Stimulated activated CD8-positive, alpha-beta memory T cell treated with anti-CD3 and anti-CD28 coated beads, Interleukin-4, amount 100 ng/mL, for 1 hour (primary cell): ENCODE measurements at places on chromosomes 7 and 10.

DNA sequence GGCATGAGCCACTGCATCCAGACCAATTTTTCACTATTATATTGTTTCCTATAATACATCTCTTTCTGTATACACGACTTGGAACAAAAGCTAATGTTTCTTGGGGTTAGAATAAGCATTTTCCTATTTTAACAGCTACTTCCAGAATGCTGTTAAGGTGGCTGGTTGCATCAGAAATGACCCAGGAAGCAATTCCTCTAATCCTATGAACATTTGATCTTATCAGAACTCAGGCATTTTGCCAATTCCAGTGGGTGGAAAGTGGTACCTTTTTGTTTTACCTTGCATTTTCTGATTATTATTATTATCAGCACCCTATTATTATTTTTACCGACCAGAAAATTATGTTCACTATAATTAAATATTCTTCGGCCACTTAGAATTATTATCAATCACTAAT is 73.3 kb downstream of the NDUFB2 start:
- DNase-seq, result no peak

DNA sequence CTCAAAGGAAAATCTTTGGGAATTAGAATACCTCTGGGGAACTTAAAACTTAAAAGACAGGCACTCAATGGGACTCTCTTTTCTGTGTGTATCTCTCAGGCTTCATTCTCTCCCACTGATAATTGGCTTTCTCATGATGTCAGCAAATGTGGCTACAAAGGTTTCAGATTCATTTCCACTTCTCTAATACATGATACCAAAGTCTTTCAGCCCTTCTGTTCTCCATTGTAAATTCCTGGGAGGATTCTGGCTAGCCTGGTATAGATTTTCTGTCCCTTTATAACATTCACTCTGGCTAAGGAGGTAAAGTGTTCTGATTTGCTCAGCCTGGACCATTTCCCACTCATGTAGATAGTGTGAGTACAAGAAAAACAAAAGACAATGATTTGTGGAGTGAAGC is 606.2 kb downstream of the PCDH15 start:
- no peak for DNase-seq

DNA sequence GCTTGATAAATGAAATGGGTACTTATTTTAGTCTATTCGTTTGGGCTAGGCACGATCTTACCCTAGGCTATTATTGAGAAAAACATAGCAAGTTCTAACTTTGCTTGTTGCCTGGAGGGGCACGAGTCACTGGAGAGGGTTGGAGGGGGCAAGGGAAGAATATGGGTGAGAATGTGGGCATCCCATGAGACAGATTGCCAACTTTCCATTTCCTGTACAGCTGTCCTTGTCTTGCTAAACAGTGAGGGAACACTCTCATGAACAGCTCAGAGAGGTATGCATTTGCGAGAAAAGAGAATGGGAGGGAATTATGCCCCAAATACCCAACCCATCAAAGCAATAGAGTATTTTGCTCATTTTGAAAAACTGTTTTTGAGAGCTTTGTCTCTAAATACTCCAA is 9.2 kb downstream of the CDHR3 start:
- DNase-seq, result no peak

DNA sequence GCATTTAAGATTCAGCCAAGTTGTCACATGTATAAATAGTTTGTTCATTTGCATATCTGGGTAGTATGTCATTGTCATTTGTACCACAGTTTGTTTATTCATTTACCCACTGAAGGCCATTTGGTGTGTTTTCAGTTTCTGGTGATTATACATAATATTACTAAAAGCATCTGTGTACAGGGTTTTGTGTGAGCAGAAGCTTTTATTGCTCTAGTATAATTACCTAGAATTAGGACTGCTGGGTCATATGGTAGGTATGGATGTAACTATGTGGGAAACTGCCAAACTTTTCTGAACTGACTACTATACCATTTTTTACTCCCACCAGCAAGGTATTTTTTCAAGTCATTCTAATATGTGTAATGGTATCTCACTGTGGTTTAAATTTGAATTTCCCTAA is 584.0 kb upstream of the GHITM start:
- no peak for DNase-seq

DNA sequence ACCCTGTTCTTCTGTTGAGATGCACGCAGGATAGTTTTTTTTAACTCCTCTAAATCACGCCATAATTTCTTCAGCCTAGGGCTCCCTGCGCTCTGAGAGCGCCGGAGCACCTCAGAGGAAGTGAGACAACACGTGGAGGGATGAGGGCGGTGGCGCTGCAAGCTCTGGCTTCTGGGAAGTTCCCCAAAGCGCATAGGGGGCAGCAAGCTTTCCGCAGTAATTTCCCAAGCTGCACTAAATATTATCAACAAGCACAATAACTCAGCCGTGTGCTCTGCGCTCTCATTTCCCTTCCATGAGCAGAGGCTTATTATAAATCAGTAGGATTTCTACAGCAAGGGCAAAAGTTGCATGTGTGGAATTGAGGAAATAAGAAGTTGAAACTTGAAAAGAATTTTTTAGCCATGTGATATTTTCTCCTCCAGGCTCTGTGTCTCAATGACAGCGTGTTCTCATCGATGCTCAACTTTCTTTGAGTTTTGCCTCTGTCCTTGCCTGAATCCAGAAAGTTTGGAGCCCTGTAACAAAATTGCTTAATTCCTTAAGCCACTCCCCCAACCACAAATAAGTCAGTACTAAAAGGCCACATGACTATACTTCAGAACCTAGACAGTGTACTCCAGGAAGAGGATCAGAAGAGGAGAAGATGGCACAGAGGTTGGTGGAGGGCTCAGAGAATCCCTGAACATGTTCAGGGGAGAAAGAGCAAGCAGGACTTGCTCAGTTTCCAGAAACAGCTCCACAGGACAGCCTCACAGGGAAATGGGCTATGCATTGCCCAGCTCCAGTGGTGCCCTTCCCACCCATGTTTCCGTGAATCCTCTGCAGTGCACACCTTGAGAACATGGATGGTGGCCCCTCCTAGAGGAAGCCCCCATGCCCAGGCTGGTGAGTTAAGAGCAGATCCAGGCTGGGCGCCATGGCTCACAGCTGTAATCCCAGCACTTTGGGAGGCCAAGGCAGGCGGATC is 221.5 kb upstream of the GHITM start:
- DNase-seq, result no peak

DNA sequence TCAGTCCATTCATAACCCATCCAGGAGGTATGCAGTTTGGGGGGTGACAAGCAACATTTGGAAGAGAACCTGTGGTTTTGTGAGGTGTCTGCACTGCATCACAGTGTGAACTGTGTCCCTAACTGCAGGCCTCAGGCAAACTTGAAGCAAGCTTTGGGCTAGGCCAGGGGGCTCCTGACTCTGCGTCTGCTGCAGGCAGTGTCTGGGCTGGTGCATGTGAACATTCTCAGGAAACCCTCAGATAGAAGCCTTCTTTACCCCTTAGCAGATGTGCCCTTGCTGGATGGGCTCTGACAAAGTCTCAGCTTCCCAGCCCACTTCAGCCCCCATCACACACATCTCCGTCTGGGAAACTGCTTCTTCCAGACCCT is 61.0 kb downstream of the VIPR2 start:
- DNase-seq, result no peak

DNA sequence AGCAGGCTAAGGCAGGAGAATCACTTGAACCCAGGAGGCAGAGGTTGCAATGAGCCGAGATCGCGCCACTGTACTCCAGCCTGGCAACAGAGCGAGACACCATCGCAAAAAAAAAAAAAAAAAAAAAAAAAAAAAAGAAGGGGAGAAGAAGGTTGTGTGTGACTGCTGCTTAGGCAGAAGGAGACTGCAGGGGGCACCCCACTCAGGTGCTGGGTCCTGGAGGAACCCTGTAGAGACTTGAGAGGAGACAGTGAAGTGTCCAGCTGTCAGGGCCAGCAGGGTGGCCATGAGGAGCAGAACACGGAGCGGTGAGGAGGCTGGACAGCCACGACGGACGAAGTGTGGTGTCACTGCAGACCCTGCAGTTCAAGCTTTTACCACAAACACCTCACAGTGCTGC is 99.0 kb upstream of the NMT2 start:
- no peak for DNase-seq

GRCh38 chr7:47271749-47272148 is 310.2 kb downstream of the TNS3 start:
- no peak for DNase-seq

DNA sequence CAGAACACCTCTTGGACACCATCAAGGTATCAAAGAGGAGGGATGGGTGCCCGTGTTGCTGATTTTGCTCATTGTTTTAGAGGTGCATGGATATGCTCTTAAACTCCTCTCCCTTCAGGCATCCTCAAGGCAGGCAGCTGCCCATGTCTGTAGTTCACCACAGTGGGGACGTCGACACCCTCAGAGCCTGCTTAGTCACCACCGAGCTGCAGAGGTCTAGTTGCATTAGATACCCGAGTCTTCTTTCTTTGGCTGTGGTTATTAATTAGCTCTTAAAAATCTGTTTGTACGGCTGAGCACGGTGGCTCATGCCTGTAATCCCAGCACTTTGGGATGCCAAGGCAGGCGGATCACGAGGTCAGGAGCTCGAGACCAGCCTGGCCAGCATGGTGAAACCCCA is 24.7 kb upstream of the TSPAN13 start:
- no peak for DNase-seq

DNA sequence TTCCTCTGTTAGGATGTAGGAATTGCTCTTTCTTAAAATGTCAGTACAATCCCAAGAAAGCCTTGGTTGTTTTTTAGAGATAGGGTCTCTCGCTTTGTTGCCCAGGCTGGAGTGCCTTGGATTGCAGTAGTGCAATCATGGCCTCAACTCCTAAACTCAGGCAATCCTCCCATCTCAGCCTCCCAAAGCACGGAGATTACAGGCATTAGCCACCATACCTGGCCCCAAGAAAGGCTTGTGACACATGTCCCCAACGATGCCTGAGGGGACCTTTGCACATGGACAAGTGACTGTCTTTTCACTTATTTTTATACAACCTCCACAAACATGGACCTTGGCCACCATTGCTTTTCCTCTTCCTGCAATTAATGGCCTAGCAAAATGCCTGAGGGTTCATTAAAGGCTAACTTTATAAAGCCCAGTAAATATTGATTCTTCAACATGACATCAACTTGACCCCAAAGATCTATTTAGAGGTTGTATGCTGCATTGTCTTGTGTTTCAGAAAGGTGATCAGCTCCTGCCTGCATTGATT is 10.0 kb upstream of the SPOCK2 start:
- no peak for DNase-seq

DNA sequence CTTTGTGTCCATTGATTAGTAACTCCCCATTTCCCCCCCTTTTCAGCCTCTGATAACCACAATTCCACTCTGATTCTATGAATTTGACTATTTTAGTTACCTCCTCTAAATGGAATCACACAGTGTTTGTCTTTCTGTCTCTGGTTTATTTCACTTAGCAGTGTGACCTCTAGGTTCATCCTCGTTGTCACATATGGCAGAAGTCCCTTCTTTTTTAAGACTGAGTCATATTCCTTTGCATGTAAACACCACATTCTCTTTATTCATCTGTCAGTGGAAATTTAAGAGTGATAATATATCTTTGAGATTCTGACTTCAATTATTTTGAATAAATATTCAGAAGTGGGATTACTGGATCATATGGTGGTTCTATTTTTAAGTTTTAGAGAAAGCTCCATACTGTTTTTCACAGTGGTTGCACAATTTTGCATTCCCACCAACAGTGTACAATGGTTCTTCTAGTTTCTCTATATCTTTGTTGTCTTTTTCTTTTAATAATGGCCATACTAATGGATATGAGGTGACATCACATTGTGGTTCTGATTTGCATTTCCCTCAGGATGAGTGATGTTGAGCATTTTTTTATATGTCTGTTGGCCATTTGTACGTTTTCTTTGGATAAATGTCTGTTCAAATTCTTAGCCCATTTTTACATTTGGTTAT is 126.1 kb upstream of the GRB10 start:
- DNase-seq, result no peak

DNA sequence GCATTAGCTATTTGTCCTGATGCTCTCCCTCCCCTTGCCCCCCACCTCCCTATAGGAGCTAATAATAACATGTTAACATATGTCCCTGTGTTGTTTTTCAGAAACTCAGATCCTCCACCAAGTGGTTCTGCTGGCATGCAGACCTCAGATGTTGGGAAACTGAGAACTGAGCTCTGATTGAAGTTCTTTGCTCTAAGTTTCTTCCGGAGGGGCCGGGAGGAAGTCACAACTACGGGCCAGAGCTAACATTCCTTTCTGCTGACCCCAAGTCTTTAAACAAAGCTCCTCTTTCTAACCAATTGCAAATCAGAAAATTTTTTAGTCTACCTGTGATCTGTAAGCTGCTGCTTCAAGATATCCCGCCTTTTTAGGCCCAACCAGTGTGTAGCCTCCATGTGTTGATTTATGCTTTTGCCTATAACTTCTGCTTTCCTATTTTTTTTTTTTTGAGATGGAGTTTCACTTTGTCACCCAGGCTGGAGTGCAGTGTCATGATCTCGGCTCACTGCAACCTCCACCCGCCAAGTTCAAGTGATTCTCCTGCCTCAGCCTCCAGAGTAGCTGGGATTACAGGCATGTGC is 66.6 kb downstream of the LYZL1 start:
- no peak for DNase-seq

- DNase-seq, result no peak
These were observed 809.7 kb downstream of the IPMK start for GRCh38 chr10:57457972-57458512.

DNA sequence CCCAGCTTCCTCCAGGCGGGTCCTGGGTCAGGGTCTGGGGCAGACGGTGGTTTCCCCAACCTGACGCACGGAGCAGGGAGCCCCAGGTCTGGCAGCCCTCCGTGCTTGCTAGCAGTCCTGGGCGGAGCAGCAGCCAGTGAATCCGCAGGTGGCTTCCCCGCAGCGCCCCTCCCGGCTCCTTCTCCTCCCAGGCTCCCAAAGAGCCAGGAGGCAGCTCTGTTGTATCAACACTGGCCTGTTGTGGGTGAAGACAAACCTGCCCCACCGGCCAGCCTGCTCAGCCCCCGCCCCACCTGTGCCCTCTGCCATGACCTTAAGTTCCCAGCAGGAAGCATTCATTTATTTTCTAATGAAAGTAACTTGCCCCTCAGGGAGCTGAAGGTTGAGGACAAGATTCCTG is 24.0 kb upstream of the TMEM213 start:
- no peak for DNase-seq

- no peak for DNase-seq
These were observed 18.3 kb upstream of the ELMO1 start for GRCh38 chr7:37467002-37467401.

DNA sequence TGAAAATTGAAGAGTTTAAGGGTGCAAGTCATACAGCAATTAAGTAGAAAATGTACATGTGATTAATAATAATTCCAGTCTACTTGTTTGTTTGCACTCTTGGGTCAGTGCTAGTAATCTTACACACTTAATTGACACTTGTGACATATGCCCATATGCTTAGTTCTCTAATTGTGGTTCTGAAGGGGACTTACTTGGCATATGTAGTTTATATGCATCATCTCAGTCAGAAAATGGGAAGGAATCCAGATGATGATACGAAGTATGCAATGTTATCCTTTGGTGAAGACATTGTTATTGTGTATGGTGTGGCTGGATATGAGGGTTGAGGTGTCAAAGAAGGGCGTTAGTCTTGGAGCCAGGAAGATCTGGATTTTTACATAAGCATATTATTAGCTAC is 193.5 kb upstream of the HDAC9 start:
- DNase-seq, result no peak
